Right cardiac atrium (tissue), 5 donors: ENCODE measurements at places on chromosomes 3 and 15. TPM values are rescaled to one million over a fixed set of nuclear protein-coding genes. Genes with fewer than 3 reads are reported as not detected.

ZDHHC3 gene
- 40.9 TPM for total RNA-seq

ANKUB1 gene
- not detected for total RNA-seq

KNG1 gene
- 0.43 TPM for total RNA-seq

LSMEM2 gene
- total RNA-seq = 5.3 TPM

KIF7 gene
- 5.9 TPM for total RNA-seq

IL5RA gene
- total RNA-seq = 3.9 TPM
